ENCODE measurements at places on chromosomes 3 and 15. TPM values are rescaled to one million over a fixed set of nuclear protein-coding genes. Genes with fewer than 3 reads are reported as not detected.

Gene ILDR1
- total RNA-seq: not detected

Gene C2CD4A
- total RNA-seq: under 0.01 TPM

Gene GOLGA6B
- total RNA-seq: not detected

Gene GRAMD2A
- not detected for total RNA-seq

Gene SHC4
- 1.5 TPM for total RNA-seq

Gene MCF2L2
- under 0.01 TPM for total RNA-seq

Gene PRICKLE2
- 25.0 TPM for total RNA-seq

Gene XIRP1
- under 0.01 TPM for total RNA-seq

Gene GOLGA6L7
- not detected for total RNA-seq

Gene UBAP1L
- total RNA-seq: 3.3 TPM

Gene MAGEL2
- total RNA-seq: not detected

Gene GOLGA6A
- under 0.01 TPM for total RNA-seq

Gene AMT
- total RNA-seq: 1.1 TPM

Gene CSPG5
- total RNA-seq: under 0.01 TPM

Gene DAZL
- total RNA-seq: not detected

Gene RARRES1
- 19.5 TPM for total RNA-seq

Gene CLDN16
- under 0.01 TPM for total RNA-seq

Gene ZDHHC3
- 61.2 TPM for total RNA-seq

Gene EFHB
- 0.29 TPM for total RNA-seq
